Fibroblast of skin of right quadriceps (primary cell): ENCODE measurements at places on chromosomes 12 and 14.

DNA sequence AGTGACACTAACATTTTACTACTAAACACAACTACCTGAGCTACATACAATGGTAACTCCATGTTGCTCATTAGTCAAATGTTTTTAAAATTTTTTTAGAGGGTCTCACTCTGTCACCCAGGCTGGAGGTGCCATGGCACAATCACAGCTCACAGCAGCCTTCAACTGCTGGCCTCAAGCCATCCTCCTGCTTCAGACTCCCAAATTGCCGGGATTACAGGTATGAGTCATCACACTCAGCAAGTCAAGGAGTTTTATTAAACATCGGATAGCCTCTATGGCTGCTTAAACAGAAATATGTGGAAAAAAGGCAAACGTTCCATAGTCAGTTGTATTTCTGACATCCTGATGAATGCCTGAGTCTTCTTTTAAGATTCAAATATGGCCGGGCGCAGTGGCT is 11.1 kb upstream of the NPFF start:
- DNase-seq = peak; percentile 29

GRCh38 chr14:34650786-34651584 is 21.0 kb upstream of the SNX6 start:
- DNase-seq = peak; percentile 100

DNA sequence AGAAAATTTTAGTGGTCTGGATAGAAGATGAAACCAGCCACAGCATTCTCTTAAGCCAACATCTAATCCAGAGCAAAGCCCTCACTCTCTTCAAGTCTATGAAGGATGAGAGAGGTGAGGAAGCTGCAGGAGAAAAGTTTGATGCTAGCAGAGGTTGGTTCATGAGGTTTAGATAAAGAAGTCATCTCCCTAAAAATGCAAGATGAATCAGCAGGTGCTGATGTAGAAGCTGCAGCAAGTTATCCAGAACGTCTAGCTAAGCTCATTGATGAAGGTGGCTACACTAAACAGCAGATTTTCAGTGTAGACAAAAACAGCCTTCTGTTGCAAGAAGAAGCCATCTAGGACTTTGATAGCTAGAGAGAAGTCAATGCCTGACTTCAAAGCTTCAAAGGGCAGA is 48.5 kb downstream of the FBXO33 start:
- DNase-seq = no peak

DNA sequence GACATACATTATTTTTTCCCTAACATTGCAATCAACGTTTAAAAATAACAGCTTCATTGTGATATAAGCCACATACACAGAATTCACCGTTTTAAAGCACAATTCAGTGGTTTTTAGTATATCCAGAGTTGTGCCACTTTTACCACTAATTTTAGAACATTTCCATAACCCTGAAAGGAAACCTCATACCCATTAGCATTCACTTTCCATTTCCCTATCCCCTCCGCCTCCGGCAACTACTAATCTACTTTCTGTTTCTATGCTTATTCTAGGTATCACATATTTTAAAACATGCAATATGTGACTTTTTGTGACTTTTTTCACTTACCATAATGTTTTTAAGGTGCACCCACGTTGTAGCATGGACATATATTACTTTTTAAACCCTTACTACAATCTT is 55.6 kb upstream of the ISM2 start:
- no peak for DNase-seq

DNA sequence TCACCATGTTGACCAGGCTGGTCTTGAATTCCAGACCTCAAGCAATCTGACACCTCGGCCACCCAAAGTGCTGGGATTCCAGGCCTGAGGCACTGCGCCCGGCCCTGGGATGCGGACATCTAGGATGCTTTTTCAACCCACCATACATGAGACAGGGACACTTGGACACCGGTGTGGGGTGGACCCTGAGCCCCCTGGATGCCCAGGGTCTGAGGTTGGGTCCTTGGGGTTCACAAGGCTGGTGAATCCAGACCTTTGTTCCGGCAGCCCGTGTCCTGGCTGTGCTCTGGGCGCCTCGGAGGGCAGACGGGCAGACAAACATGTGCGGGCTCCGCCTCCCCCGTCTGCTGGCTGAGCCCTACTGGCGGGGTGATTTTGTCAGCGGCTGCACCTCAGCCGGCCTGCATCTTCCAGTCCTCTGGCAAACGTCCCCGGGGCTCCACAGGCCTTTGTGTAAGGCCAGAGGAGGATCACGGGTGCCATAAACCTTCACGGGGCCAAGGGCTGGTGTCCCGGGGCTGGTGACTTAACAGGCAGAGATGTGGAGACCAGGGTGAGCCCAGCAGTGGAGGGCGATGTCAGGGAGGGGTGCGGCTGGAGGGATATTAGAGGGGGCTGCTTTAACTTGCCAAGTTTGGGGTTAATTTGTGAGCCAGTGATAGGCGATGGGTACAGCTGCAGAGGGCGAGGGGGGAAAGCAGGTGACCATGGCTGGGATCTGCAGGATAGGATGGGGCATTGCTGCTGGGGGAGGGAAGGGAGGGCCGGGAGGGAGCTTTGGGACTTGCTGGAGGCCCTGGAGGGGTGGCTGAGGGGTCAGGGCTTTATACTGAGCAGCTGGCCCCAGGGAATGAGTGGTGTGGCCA is 5.8 kb downstream of the ASPG start:
- no peak for DNase-seq

DNA sequence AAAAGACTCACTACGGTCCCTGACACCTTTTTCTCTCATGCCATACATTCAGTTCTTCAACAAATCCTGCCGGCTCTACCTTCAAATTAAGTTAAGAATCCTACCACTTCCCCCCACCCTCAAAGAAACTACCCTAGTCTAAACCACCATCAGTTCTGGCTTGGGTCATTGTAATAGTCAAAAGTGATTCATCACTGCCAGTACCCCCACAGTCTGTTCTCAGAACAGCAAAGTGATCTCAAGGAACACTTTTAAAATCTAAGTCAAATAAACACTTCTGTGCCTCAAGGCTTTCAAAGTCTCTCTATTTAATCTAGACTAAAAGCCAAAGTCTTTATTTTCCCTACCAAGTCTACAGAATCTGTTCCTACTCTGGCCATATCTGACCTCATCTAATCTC is 12.0 kb upstream of the FAM234B start:
- no peak for DNase-seq

DNA sequence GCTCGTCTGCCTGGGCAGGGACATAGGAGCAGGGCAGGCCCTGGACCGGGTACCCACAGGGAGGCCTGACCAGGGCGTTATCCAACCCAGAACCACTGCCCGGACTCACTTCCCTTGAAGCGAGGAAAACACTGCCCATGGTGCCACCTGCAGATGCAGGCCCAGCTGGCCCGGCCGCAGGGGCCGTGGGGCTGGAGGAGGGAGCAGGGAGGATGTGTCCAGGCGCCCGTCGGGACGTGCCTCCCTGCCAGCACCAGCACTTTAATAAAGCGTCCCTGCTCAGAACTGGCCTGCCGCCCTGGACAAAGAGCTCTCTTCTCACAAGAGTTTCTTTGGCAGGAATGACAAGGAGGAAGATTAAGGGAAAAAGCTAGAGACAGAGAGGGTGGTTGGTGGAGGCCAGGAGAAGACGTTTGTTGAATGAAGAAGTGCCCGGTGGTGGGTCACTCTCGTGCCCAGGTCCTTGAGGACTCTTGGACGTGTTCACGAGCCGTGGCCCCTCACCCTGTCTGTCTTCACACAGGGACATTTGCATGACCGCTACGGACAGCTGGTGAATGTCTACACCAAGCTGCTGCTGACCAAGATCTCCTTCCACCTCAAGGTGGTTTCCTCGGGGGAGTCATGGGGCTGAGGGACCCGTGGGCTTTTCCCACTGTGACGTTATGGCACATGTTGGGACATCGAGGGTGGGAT is 14.2 kb downstream of the HIP1R start:
- DNase-seq = no peak

GRCh38 chr12:124388038-124388671 is 93.3 kb downstream of the RFLNA start:
- DNase-seq = no peak

- peak; percentile 12 for DNase-seq
These were observed 36.0 kb downstream of the EGLN3 start for GRCh38 chr14:33914676-33915516.

DNA sequence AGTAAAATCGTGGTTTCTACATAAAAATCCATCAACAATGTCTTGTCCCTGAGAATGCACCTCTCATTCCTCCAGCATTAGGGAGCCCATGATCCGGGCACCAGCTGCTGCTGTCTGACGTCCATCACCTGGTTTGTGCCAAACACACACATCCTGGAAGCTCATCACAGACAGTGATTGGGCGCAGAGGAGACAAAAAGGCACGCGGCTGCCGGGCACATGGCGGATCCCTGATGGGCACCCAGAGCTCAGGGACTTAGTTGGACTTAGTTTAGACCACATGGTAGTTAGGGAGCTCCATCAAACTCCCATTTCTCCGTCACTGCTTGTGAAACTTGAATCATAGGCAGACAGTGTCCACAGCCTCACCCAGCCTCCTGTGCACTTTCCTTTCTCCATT is 1059.3 kb downstream of the TMEM121 start:
- no peak for DNase-seq

- DNase-seq = no peak
These were observed 1.3 kb upstream of the TBX5 start for GRCh38 chr12:114406984-114407841.

GRCh38 chr12:74349925-74350324 is 187.7 kb upstream of the ATXN7L3B start:
- DNase-seq = peak; percentile 44

GRCh38 chr12:113155646-113156045 is 6.1 kb downstream of the CFAP73 start:
- no peak for DNase-seq

DNA sequence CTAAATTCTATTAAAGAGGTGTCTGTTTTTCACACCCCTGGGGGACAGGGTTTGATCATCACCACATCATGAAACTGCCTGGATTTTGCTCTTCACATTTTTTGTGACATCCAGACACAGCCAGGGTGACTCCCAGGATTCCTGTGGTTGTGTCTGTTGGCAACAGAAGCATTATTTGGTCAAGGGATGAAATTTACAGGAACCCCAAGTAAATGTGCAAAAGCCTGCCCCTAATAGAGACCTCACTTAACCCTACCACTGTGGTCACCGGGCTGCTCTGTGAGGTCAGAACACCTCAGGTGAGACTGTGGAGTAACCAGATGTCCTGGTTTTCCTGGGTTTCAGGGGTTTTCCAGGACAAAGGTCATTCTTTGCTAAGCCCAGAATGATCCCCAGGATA is 103.8 kb downstream of the DAD1 start:
- peak; percentile 58 for DNase-seq
